Stimulated activated CD4-positive, alpha-beta T cell treated with anti-CD3 and anti-CD28 coated beads, Interleukin-1b, Interleukin-23, amount 100 ng/mL, for 1 hour (primary cell): ENCODE measurements at places on chromosomes 1 and 21.

DNA sequence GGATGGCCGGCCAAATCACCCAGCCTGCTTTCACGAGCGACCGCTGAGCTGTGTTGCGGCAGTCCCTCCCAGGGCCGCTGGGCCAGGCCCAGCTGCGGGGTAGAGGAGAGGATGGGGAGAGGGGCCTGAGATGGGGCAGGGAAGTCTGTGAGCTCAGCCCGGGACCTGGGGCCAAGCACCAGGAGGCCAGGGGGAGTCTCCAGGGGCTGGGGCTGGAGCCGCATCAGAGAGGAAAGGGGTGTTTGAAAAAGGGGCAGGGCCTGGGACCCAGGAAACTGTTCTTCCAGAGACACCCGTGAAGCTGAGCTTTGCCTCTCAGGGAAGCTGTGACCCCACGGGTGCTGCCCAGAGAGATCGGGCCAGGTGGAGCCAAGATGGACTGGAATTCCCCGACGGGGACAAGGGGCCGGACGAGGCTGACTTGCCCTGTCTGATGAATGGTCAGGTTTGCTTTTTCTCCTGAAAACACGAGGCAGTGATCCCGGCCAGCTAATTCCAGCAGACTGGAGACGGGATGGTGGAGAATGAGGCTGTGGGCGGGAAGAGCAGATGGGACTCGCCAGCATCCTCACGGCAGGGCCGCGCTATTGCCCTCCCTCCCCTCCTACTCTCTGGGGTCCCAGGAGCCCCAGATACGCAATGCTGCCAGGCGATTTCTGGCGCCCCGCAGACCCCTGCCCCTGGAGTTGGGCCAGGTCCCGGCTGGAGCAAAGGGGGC, 40.3 kb upstream of the COL18A1 start:
- DNase-seq = no peak

DNA sequence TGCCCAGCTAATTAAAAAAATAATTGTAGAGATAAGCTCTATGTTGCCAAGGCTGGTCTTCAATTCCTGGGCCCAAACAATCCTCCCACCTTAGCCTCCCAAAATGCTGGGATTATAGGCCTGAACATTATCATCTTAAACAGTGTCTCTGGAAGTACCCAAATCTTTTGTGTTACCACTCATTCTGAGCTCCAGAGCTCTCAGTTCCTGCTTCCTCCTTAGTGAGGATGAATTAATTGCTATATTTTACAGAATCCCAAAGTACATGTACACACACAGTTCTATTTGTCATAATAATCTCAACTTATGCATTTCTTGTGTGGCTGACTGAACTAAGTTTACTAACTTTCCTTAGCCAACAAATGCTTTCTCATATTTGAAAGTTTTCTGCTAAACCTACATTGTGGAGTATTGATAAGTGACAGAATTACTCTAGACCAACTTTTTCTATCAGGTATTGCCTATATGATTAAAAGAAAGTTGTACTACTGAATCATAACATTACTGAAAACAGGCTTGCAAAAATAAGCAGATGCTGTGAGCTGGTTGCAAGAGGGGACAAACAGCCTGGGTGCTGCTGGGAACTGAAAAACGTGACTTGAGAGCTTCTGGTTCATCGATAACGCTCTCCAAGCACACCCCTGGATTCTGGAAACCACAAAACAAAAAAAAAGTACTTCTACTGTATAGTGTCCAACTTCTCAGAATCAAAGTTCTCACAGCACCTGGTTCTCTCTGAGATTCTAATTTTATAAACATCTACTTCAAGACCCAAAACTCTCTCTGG, 15.3 kb downstream of the VAV3 start:
- no peak for DNase-seq

DNA sequence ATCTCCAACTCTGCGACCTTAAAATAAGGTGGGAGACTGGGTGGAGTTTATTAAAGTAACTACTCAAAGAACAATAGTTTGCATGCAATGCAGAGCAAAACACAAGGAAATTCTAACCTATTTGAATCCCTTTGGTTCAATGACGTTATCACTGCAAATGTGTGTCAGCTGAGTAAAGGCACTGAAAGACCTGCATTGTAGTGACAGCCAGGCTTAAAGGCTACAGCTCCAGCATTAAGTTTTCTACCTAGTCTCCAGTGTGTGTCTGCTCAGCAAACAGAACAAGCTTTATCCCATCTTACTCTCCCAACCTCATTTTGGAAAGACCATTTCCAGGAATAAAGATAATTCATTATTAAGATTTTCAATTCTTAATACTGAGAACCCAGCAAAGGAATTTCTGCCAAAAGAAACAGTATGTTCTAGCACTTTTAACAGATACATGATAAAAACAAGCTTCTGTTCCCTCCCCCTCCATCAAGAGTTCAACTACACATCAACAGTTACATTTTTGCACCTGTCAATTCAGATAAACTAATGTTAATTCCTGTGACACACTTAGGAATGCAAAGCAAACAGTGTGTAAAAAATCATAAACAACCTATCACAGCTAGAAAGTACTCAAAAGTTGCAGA, 14.2 kb downstream of the PTP4A2 start:
- DNase-seq = no peak

GRCh38 chr1:19484338-19484797, 971 bp downstream of the CAPZB start:
- no peak for DNase-seq

DNA sequence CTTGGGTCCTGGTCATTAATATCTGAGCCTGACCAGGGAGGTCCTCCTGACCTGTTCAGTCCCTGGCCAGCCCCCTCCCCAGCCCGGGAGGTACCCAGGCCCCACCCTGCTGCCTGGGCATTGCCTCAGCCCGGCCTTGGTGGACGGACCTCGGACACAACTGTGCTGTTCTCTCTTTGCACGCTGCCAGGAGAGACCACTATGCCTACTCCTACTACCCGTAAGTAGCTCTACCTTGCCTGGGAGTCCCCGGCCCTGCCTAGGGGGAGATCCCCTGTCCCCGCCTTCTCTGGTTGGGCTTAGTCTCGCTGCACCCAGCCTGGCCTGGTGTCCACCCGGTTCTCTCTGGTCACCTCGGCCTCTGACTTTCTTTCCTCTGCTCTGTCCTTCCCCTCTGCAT, 53.2 kb downstream of the PTPRU start:
- DNase-seq = no peak

- DNase-seq = no peak
Measured at GRCh38 chr1:226990133-226990716, 50.1 kb downstream of the COQ8A start.

DNA sequence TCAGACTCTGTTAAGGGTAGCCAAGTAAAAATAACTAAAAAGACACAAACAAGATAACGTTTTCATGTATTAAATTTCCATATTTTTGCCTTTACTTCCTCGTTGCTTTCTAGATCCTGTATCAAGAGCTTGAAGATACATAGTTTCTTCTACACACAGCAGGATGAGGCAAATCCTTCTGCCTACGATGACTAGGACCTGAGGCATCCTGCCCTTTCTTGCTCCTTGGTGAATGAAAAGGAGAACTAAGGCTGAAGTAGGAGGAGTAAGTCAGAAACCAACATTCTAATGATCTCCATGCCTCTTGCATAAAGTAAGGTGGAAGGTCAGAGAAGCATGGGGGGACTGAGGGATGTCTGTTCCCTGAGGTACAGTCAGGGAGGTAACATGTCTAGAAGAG, 102.6 kb downstream of the GPATCH2 start:
- no peak for DNase-seq

GRCh38 chr1:87759421-87760087, 430.9 kb downstream of the LMO4 start:
- DNase-seq = no peak

GRCh38 chr1:237478842-237479241, 411.9 kb downstream of the ZP4 start:
- DNase-seq = no peak

DNA sequence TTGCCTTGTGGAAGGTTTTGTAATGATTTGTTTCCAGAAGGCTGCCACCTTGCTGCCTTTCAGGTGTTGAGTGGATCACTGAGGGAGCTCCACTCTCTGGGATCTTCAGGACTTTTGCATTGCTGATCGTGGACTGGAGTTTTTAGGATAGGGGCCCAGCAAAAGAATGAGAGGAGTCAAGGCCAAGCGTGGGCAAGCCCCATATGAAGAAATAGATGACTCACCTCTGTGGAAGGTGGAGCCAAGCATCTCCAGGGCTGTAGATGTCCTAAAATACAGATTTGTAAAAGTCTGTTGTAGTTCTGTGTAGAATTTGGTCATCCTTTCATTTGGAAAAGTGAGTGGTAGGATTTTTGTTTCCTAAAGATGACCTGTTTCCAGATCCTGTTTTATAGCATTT, 67.0 kb downstream of the ST3GAL3 start:
- DNase-seq = no peak

DNA sequence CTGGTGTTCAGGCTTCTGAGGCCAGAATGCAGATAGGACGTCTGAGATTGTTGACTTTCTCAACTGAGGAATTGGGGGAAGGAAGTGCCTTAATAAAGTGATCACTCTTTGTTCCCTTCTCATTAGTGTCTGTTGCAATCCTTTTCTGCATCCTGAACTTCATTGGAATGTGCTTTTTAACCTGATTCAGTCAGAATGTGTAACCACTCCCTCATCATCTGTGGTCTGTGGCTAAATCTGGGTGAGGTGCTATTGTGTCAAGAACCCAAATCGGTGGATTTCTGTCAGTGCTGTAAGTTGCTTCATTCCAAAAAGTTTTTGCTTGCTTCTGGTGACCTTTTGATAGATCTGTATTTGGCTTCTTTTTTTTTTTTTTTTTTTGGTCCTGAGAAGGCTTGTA, 38.2 kb downstream of the ARID1A start:
- DNase-seq = no peak

GRCh38 chr21:34201001-34201400, 127.6 kb downstream of the MRPS6 start:
- DNase-seq = no peak

- DNase-seq = no peak
Measured at GRCh38 chr21:31577271-31577670, 82.2 kb upstream of the SOD1 start.

GRCh38 chr1:115089420-115090185, at the start of gene TSPAN2:
Gene TSPAN2 (minus strand): TSS chr1:115089503. CDS start chr1:115089432, 71 bp downstream.
- DNase-seq = peak; percentile 18

- DNase-seq = no peak
Measured at GRCh38 chr1:161707503-161707902, 474 bp downstream of the FCRLA start.

DNA sequence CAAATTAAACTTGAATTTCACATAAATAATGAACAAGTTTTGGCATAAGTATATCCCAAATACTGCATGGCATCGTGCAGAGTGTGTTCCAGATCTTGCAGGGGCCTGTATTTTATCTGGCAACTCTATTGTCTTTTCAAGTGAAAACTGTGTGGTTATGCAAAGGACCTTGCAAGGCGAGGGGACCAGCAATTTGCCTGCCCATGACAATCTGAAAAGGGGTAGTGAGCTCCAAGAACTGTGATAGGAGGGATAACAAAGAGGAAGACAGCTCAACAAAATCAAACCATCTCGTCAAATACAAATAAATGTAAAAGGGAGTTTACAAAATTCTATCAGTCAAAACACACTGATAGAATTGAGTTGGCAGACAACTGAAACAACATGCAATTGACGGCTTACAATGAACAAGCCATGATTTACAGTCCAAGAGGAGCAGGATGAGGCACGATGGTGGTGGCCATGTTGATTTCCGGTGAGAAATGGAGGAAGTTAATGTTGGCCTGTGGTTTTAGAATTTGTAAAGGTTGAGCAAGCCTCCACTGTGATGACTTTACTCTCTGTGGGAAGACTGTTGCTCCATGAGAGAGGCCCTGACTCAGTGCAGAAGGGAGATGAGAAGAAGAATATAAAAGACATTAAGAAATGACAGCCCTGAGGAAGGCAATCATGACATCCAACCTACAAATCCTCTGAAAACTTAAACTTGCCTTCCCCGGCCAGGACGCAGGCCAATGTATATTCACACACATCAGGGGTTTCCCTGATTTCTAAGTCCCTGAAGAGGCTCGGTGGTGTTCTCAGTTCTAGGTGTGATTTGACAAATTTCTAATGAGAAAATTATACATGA, 132.2 kb downstream of the ADSS2 start:
- DNase-seq = no peak

GRCh38 chr1:234980291-234980644, 148.4 kb downstream of the TOMM20 start:
- no peak for DNase-seq

- DNase-seq = no peak
Measured at GRCh38 chr1:226424221-226425003, 16.5 kb upstream of the PARP1 start.

DNA sequence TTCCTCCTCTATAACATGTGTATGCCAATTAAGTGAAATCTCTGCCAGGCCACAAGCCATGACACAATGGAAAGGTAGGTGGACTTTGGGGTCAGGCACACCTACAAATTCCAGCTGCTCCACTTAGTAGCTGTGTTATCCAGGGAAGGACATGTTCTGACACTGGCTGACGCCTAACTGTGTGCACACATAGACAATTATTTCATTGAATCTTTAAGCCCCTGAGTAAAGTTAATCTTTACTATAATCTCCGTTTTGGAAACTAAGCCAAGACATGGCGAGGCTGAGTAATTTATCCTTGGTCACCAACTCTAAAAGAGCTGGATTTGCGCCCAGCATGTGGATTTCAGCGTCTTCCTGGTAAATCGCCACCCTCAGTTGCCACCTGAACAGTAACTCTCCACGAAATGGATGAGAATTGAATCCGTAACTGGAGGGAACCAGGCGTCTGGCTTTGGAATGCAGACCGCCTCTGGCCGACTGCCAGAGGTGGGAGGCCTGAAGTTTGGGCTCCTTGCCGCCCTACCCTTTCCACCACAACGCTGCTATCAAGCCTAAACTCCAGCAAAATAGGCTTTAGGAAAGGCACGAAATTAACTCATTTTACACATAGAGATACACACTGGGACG, 888 bp upstream of the SNRPE start:
- no peak for DNase-seq

- DNase-seq = no peak
Measured at GRCh38 chr1:48718705-48719104, 58.0 kb downstream of the BEND5 start.

GRCh38 chr21:18354947-18355346, 48.6 kb downstream of the TMPRSS15 start:
- no peak for DNase-seq

DNA sequence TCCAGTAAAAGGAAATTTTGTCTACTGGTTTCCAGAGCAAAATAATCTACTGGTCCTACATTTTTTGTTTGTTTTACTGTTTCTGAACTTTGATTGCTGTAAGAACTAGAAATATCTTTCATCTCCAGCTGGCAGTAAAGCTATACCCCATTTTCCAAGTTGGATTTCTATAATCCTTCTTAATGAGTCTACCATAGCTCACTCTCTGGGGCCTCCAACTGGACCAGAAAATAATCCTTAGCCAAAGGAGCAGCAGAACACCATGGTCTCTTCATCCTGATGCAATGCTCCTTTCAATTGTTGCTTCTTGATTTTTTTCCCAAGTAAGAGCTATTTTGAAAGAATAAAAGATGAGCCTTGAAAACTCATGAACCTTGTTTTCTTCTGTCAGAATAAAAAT, 110.0 kb upstream of the COL11A1 start:
- DNase-seq = no peak

GRCh38 chr1:24899581-24900485, 30.2 kb downstream of the RUNX3 start:
- DNase-seq = no peak

- DNase-seq = no peak
Measured at GRCh38 chr1:17669866-17670451, 85.2 kb upstream of the ACTL8 start.
